ENCODE measurements at places on chromosomes 7 and 10. TPM values are rescaled to one million over a fixed set of nuclear protein-coding genes. Genes with fewer than 3 reads are reported as not detected.

GRCh38 chr7:5699467-5700384 is 81.7 kb downstream of the RNF216 start:
- DNase-seq = no peak

The ABCC2 gene
- 0.96 TPM for polyA plus RNA-seq

DNA sequence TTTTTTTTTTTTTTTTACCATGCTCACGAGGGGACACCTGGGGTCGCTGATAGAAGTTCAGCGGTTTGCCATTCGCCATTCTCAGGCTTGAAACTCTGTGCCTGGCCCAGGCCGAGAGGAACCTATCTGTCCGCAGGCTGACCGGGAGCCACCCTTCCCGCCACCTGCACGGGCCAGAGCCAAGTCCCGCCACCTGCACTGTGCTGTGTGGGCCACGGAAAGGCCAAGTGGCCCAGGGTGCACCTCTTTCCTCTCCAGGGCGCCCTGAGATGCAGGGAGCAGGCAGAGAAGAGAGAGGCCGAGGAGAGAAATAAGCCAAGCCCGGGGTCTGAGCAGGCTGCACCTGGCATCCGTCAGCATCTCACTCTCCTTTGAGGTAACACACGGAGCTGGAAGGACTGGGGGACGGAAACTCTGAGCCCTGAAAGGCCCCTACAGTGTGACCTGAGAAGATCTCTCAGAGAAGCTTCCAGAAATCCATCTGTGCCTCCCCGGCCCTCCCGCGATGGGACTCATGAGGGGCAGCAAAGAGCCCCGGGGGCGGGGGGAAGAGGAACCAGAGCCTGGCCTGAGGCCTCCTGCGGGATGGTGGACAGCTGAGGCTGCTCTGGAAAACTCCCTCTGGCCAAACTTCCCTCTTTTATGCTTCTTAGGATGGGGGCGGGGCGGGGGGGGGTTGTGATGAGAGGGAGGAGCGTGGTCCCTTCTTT is 46.6 kb downstream of the PRKAG2 start:
- no peak for DNase-seq

DNA sequence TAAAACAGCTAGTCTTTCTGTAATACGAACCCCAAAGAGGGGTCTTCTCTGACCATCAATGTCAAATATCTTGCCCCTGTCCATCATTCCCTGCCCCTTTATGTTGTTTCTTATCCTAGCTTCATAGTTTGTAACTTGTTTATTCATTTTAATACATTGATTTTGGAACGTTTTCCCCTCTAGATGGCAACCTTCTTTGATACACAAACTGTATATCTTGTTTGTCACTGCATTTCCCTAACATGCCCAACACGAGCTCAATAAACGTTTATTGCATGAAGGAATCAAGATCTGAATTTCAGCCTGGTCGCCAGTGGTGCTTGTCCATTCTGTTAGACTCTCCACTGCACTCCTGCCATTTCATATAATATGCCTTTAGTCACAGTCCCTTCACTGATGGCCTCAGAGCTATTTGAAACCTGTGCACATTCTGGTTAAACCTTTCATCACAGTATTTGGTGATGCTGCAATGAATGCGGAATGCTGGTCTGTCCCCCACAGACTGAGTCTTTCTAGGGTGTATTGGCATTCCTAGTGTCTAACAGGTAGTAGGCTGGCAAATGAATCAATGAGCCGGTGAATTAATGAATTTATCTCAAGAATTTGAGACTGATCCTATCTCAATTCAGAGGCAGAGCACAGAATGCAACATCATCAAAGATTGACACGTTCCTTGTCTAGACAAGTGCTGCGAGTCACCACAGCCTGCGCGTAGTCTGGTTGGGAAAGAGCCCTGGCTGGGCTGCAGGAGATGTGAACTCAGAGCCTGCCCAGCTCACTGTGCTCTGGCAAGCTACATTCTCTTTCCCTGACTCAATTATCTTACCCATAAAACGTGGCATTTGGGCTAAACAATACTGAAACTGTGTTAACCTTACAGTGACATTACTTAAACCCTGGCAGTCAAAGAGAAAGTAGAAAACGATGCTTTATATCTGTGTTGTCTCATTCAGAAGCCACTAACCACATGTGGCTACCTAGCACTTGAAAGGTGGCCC is 55.2 kb upstream of the FRMD4A start:
- no peak for DNase-seq

The IGF2BP3 gene
- polyA plus RNA-seq = 62.4 TPM

The ZCWPW1 gene
- 7.0 TPM for polyA plus RNA-seq

The TBATA gene
- polyA plus RNA-seq = not detected

DNA sequence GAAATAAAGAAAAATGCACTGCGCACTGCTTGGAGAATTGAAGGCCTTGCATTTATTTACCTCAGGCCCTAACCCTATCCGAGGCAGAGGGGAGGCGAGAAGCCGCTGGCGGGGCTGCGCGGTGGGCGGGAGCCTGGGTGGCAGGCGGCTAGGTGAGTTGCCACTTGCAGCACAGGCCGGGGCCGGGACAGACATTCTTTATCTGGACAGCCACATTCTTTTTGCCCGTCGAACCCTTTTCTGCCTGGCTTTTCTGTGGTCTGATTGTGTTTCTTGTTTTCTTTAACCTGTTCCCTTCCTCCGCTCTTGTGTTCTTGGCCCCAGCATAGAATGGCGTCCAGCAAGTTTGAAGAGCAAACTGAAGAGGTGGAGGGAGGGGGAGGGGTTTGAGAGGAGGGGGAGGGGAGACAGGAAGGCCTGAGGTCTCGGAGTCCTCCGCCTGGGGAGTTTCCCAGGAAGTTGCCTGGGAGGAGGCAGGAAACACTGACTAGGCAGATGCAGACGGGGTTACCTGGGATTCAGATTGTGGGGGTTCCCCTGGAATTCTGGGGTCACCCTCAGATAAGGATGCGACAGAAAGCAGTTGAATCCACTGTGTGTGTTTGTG is 5.1 kb downstream of the SHH start:
- no peak for DNase-seq

The NDUFB8 gene
- 146 TPM for polyA plus RNA-seq

GRCh38 chr7:155251831-155252230 is 45.8 kb upstream of the INSIG1 start:
- DNase-seq = no peak

The PTN gene
- 53.0 TPM for polyA plus RNA-seq

The SLC16A12 gene
- polyA plus RNA-seq = 1.3 TPM

The RASA4 gene
- 31.3 TPM for polyA plus RNA-seq

- DNase-seq = no peak
Measured at GRCh38 chr10:1679821-1680650, 57.3 kb downstream of the ADARB2 start.

DNA sequence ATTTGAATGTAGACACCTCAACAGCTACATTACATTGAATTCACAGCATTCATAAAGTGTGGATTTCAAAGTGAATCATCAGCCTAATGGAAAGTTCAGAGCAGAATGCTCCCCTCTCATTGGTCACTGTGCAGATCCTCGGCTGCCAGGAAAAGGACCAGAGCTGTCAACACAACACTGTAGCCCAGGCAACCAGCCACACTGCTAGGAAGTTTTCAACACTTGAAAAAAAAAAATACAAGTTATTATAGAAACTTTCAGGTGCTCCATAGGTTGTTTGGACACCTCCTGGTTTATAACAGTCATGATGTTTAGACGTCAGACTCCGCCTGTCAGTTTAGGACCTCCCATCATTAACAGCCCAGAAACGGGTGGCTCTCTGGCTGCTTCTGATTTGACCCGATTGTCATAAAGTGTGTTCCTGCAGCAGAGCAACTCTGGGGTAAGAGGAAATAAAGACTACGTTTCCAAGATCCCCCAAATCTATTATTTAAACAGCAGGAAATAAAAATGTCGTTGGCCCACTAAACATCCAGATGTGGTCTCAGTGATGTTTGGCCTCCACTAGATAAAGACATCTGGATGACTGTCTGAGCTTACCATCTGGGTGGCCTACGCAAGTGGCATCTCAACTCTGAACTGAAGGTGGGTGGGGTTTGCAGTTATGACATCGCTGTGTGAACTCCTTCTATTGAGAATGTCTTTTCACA is 117.4 kb downstream of the CABCOCO1 start:
- DNase-seq = peak; percentile 84

The BMPER gene
- polyA plus RNA-seq = 39.9 TPM
